ENCODE measurements at places on chromosomes 6 and 20. TPM values are rescaled to one million over a fixed set of nuclear protein-coding genes. Genes with fewer than 3 reads are reported as not detected.

OVOL2 gene
- total RNA-seq: 13.5 TPM

GPX5 gene
- total RNA-seq: not detected

DDAH2 gene
- 98.7 TPM for total RNA-seq

MDFI gene
- total RNA-seq: 1.1 TPM

GJA1 gene
- total RNA-seq: 13.7 TPM

ZSCAN16 gene
- 8.3 TPM for total RNA-seq

NCOA5 gene
- 20.4 TPM for total RNA-seq

ULBP3 gene
- 1.9 TPM for total RNA-seq

LRRC73 gene
- 1.1 TPM for total RNA-seq

CPXM1 gene
- total RNA-seq: 1.1 TPM

UBD gene
- 0.86 TPM for total RNA-seq

COL11A2 gene
- 0.44 TPM for total RNA-seq

MCCD1 gene
- not detected for total RNA-seq

BTNL2 gene
- total RNA-seq: not detected
